ENCODE measurements at places on chromosomes 3 and 15.

- DNase-seq, result no peak
Observed at GRCh38 chr3:44501971-44502370, 24.5 kb upstream of the ZNF445 start.

- DNase-seq, result no peak
Observed at GRCh38 chr3:38154625-38155255, 10.6 kb upstream of the OXSR1 start.

- no peak for DNase-seq
Observed at GRCh38 chr15:63462088-63462487, 42.3 kb upstream of the USP3 start.

DNA sequence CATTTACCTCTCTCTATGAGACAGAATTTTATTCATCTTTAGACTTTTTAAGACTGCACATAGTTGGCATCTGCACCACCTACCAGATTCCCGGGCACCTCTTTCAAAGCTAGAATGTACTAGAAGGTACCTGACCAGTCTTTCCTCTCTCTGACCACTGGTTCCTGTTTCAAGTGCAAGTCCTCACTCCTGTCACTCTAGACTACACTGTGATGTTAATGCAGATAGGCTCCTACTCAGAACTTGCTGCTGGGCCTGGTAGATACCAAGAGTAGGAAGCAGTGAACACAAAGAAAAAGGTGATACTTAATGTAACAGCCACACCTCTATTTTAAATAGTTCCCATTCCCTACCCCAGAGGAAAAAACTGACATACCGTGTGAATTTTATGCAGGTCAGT, 8.1 kb upstream of the TCAIM start:
- no peak for DNase-seq

GRCh38 chr15:29205186-29205585, 64.4 kb downstream of the NSMCE3 start:
- no peak for DNase-seq

DNA sequence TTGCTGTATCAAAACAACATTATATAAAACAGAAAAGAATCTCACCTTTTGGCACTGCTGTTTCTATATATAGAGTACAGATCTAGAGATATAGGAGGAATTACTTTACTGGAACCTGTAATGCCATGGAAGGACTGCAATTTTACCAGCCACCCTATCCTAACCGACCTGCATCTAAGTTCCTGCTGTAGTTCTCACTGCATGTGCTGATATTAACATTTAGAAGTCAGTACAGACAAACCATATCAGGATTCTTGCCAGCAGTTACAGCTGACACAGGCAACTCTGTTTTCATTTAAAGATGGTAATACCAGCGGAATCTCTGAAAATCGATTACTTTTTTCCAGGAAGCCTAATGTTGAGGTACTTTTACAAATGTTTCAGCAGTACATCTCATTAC, 73.4 kb upstream of the MYO5C start:
- no peak for DNase-seq

DNA sequence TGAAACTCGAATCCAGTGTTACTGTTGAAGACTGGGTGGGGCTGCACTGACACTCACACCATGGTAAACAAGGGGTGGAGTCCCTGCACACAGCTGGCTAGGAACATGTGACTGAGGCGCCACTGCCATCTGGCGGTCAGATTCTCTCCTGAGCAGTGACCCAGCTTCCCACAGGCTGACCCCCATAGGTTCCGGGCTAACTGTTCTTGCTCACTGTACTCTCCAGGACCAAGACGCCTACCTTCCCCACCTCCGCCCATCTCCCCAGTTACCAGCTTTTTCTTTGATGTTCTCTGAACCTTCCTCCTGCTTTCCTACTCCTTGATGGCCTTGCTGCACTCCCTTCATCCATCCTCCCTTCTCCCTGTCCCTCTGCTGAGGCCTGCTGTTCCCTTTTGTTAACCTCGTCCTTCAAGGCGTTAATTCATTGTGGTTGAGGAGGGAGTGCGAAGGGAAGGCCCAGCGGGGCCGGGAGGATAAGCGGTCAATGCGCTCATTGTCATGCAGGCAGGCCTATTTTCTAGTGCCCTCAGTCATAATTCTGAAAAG, 115.2 kb downstream of the ATP8B4 start:
- DNase-seq, result peak; percentile 14

GRCh38 chr3:48436855-48437254, 3.1 kb downstream of the CCDC51 start:
- DNase-seq, result no peak

DNA sequence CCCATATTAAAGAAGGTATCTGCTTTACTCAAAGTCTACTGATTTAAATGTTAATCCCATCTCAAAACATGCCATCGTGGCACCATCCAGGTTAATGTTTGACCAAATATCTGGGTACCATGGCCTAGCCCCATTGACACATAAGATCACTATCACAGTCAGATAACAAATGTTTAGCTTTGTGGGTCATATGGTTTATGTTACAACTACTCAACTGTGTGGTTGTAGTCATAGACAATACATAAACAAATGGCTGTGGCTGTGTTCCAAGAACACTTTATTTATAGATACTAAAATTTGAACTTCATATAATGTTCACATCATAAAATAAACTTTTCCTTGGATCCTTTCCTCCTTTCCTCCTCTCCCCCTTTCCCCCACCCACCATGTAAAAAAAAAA, 9.8 kb upstream of the SNRPN start:
- no peak for DNase-seq

GRCh38 chr15:36632226-36632625, 52.8 kb downstream of the CDIN1 start:
- no peak for DNase-seq

DNA sequence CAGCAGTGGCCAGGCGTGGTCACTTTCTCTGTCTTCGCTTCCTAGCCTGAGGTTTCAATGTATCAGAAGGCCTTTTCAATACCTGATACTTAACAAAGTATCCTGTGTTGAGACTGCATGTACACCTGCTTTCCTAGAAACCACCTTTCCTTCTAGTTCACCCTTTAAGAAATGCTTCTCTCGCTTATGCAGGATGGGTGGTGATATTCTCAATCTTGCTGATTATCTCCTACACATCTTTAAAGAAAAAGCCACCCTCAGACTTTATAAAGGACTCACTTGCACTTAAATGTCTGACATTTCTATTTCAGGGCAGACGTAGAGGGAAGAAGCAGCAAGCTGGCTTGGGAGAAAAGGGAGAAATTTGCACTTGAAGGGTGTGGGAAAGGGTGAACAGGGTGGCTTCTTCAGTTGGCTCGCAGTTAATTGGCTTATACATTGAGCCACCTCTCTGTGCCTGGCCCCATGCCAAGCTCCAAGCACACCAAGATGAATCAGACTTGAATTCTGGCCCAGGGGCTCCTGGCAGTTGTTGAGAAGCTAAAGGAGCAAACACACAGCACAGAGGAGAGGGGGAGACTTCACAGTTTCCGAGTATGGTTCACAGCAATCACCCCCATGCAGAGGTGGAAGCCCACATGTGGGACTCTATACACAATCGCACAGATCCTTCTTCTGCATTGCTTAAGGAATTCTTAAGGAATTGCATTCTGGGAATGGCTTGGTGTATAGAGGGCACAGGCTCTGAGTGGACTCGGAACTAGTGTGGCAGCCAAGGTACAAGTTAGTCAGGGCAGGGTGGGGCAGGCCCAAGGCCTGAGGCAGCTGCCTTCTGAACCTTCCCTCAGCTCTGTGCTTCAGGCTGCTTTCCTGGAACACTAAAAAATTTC, 1.3 kb downstream of the ARL6IP5 start:
- DNase-seq, result peak; percentile 51
